Activated CD4-positive, CD25-positive, alpha-beta regulatory T cell treated with anti-CD3 and anti-CD28 coated beads, Interleukin-2, amount 50 U/mL, for 16 hours (primary cell): ENCODE measurements at places on chromosomes 6 and 20.

DNA sequence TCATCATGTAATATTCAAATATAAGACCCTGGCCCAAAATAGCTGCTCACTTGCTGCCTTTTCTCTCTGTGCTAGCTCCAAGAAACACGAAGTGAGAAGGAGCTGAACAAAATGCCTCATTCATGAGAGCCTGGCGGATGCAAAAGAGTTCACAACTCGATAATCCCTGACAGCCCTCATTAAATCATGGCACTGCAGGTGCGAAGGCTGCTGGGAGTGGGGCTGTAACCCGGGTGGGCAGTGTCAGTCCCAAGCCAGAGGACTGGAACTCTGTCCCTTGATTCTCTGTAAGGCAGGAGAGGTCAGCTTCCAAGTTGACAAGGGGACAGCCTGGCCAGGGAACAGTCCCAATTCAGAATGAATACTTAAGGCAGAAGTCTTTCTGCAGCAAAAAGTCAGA is 318.5 kb downstream of the CDC5L start:
- DNase-seq = no peak

DNA sequence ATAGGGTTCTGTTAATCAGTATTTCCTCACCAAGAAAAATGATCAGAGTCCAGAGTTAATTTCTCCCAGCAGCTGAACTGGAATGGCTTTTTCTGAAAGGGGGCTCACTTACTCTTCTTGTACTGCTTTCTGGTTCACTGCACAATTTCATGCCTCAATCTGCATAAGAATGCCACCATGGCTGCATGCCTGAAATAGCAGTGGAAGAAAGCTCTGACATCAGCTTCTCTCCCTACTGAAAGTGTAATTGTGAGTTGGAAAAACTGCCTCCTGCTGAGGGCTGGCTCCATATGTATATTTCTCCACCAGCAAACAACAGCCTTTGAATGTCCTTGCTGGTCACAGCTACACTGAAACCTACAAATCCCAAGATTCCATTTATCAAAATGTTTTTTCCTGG is 1027.2 kb upstream of the GJE1 start:
- DNase-seq = no peak

GRCh38 chr6:76552268-76552667 is 479.8 kb upstream of the IMPG1 start:
- DNase-seq = no peak

- DNase-seq = no peak
Measured at GRCh38 chr6:19368511-19368910, 468.7 kb upstream of the ID4 start.

DNA sequence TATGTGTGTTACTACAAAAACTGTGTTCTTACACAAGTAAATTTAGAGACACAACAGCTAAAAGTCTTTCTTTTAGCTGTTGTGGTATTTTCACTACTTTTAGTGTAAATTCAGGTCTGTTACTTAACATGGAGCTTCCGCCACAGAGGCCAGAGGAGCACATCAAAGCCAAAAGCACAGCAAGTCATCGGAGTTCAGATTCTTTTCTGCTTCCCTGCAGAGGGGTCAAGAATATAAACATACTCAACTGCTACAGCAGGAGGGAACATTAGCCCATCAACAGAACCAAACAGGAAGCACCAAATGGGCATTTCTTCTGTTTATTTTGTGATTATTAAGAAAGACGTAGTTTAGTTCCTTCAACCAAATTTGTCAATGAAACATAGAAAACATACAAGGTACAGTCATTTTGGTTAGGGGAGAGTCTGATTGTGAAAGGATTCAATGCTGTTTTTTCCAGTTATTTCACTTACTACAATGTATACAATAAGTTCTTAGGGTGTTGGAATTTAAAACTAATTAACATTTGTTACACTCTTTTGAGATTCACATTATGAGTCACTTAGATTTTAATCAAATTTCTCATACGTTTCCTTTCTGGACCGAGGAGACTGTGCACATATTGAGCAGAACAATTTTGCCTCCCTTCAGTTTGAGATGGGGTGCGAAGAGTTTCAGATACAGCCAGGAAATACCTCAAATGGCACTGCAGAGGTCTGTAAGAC is 42.8 kb upstream of the DSE start:
- no peak for DNase-seq

GRCh38 chr6:151961809-151962208 is 154.3 kb downstream of the ESR1 start:
- no peak for DNase-seq

- DNase-seq = no peak
Measured at GRCh38 chr6:147285087-147285855, 81.1 kb downstream of the STXBP5 start.

- DNase-seq = no peak
Measured at GRCh38 chr6:39266375-39266774, 37.1 kb upstream of the KCNK5 start.

DNA sequence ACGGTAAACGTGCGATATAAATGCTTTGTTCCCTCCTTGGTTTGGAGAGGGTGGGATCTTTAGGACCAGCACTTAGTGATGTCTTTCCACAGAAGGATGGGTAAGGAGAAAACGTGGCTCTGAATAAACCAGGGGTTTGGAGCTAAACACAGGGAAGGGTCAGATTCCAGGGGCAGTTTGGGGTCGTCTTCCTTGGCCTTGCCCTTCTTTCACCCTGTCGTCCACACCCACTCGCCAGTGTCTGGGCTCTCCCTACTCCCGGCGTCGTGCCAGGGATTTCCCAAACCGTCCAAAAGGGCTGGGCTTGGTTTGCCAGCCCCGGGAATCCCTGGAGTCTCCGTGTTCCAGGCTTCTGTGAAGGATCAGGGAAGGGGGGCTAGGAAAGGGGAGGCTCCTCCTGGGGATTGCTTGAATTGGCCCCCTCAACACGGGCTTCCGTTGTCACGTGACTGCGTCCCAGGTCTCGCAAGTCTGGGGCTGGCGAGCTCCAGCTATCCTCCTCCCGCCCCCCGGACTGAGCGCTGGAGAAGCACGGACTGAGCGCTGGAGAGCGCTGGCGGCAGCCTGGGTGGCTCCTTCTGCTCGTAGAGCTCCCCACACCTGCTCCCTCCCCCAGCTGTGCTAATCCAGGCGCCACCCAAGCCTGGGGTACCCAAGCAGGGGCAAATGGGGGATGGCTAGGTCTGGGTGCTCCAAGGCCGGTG is 9.4 kb upstream of the ARMC12 start:
- DNase-seq = no peak

GRCh38 chr20:63160641-63161175 is 55.2 kb downstream of the YTHDF1 start:
- no peak for DNase-seq

GRCh38 chr20:11332381-11332780 is 585.3 kb upstream of the BTBD3 start:
- no peak for DNase-seq

GRCh38 chr6:113365191-113365590 is 492.0 kb upstream of the MARCKS start:
- no peak for DNase-seq

GRCh38 chr6:10166031-10166430 is 248.8 kb downstream of the TFAP2A start:
- DNase-seq = no peak

DNA sequence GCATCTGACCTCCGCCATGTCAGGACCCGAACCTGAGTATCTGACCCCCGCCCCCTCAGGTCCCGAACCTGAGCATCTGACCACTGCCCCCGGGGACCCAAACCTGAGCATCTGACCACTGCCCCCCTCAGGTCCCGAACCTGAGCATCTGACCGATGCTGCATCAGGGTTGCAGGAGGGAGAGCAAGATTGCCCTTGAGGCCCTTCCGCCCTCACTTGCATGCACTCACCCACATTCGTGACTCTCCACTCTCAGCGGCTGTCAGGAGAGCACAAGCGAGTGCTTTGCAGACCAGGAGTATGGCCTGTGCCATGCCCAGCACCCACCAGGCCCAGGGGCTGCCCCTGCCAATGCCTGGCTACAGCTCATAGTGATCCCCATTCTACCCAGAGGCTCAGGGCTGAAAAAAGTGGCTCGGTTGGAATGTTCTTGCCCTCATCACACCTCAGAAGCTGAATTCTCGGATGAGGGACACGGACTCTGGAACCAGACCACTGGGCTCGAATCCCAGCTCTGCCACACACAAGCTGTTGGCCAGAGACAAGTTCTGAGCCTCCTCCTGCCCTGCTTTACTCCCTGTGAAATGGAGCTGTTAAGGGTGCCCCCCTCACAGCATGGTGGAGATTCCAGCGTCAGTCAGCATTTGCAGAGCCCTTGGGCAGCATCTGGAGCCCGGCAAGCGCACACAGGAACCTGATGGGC is 82.1 kb downstream of the DLL1 start:
- no peak for DNase-seq

DNA sequence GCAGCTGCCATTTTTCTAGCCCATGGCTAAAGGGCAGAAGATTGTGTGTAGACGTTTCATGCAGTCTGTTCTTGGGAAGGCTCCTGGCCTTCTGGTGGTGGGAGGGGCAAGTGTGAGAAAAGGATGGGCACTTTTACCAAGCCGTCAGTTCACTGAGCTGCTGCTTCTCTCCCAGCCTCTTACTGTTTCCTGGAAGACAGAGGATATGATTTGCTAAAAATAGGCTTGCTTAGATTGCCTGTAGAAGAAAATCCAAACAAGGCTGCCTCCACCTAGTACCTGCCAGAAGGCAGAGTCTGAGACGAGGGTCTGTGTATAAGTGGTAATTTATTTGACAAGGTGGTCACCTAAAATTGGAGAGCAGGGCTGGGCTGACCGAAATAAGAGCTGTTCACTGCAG is 7.5 kb downstream of the KIZ start:
- no peak for DNase-seq
